Iris pigment epithelial cell (primary cell): ENCODE measurements at places on chromosomes 2 and 18.

DNA sequence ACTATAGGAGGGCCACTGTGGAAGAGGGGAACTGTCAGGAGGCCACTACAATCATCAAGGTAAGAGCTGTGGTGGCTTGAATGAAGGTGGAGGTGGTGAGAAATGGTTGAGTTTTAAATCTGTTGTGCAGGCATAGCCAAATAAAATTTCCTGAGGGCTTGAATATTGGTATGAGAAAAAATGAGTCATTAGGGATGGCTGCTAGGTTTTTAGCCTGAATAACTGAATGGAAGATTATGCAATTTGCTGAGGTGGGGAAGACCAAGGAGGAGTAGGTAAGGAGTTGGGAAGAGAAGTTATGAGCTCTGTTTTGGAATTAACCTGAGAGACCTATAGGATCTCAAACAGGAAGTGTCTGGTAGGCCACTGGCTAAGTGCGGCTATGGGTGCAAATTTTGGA is 84.0 kb downstream of the KLHL14 start:
- DNase-seq, result peak; percentile 12

GRCh38 chr18:28854964-28855363 is 678.0 kb upstream of the CDH2 start:
- DNase-seq, result peak; percentile 75

- no peak for DNase-seq
Measured at GRCh38 chr2:98825404-98825803, 94.5 kb upstream of the MGAT4A start.

- no peak for DNase-seq
Measured at GRCh38 chr2:579351-579886, 97.8 kb downstream of the TMEM18 start.

DNA sequence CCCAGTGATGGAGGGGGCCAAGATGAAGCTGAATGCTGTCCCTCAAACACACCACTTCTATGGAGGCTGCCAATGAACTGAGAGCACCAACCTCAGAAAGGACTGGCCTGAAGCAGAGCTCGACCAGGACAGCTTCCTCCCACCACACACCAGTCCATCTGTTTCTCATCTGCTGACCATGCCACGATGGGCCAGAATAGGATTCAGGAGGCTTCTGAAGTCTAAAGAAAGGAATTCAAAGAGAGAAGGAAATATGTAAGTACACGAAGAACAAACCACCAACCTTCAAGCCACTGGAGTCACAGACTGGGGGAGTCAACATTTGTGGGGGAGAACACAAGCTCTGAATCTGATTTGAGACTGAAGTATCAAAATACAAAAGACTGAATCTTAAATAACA is 157.6 kb upstream of the CCDC68 start:
- DNase-seq, result no peak

DNA sequence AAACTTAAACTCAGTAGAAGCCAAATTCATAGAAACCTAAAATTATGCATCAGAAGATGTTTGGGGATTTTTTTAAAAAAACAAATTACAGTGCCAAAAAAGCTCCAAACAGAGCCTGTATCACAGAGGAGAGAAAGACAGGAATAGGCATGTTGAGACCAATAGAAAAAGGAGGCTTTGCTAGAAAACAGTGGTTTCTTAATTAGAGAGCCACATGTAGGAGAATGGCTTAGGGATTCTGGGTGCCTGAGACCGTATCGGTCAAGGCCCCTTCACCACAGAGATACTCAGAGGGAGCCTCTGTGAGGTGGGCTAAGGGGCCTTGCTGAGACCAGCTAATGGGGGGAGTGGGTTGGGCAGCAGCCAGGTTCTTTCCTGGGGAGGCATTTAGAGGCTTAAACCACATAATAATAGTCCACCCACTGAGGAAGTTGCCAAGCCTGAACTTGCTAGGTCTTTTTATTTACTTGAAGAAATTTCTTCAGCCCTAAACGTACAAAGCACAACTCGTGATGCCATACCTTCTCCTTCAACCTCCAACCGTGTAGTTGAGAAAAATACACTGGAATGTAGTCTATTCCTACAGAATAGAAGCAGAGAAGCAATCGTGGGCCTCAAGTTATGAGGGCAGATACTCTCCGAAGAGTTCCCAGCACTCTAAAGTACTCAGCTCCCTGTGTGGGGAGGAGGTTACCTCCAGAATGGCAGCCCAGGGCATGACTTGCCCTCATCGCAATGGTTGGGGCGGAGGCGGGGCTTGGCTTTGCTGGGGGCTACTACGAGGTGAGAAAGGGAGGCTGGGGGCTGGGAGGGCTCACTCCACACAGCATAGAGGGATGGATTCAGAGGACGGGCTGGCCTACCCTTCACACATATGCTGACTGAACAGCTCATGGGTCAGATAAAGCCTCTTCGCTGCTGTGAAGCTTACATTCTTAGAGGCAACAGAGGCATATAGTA is 237.9 kb downstream of the TPGS2 start:
- DNase-seq, result no peak

DNA sequence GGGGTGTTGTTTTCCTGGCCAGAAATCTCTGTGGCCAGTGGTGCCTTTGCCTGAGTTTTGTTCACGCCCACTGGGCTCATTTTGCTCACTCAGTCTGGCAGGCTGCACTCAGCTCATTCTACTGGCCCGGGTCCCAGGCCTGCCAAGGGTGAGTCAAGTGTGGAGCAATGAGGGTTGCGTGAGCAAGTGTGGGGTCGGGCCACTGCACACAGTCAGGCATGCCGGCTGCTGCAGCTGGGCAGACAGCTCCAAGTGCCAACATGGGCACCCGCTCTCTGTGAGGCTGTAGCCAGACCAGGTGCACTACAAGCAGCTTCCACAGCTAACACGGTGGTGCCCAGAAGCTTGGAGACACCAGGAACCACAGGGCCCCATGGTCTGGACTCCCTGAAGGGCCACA is 801.1 kb upstream of the RAB6C start:
- no peak for DNase-seq

GRCh38 chr2:108226564-108226963 is 13.2 kb upstream of the SULT1C3 start:
- DNase-seq, result no peak

DNA sequence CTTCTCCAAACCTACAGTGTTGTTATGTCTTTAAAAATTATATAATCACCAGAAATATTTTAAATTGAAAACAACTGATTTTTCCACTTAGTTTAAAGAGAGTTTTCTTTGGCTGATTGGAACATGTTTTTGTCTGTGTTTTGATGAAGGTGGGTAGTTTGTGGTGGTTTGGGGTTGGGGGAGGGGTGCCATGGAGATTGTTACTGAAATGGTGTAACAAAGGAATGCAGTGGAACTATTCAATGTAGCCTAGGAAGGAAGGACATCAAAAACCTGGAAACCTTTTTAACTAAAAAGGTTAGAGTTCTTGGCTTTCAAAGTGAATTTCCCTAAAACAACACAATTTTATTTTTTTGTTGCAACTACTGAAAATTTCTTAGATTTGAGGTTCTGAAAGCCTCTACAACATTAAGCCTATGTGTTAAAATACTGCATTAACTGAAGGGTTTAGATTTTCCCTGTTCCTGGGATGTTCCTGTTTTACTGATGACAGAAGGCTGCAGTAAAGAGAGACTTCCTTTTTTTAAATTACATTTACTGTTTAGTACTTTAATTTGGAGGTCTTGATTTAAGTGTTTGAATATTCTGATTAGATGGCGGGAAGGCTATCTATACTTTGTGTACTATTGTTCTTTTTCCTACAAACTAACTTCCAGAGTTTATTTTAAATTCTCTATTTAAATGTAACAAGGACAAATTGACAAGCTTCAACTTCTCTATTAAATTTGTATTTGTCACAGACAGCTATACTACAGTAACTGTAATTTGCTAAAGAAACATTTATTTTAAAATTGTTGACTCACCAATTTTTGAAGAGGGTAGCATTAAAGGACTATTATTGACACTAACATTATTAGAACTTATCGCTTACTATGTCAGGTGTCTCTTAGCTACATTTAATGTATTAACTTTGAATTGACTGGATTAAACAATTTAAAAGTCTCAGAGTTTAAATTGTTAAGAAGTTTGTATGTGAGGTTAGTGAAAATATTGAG is 87.7 kb downstream of the LIMS1 start:
- DNase-seq, result no peak

GRCh38 chr2:50607721-50608120 is 424.2 kb downstream of the NRXN1 start:
- no peak for DNase-seq

- DNase-seq, result peak; percentile 3
Measured at GRCh38 chr2:30611583-30611982, 164.5 kb downstream of the LCLAT1 start.

- no peak for DNase-seq
Measured at GRCh38 chr2:96870626-96871255, 861 bp upstream of the SEMA4C start.

DNA sequence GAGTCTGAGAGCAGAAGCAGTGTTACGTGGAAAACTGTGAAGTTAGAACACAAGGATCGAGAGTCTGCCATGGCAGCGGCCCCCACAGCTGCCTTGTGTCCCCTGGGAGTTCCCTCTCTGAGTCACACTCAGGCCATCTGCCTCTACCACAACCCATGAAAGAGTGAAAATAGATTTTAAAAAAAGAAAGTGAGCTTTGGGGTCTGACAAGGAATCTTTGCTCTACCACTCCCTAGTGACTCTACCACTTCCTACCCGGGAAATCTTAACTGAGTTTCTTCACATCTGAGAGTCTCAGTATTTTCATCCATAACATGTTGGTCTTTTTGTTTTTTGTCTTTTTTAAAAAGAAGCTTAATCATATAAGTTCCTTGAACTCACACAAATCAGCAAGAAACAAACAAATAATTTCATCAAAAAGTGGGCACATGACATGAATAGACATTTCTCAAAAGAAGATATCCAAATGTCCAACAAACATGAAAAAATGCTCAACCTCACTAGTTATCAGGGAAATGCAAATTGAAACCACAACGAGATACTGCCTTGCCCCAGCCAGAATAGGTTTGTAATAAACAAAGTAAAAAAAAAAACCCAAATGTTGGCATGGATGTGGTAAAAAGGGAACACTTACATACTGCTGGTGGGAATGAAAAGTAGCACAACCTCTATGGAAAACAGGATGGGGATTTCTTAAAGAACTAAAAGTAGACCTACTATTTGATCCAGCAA is 2.4 kb upstream of the MSGN1 start:
- DNase-seq, result no peak

DNA sequence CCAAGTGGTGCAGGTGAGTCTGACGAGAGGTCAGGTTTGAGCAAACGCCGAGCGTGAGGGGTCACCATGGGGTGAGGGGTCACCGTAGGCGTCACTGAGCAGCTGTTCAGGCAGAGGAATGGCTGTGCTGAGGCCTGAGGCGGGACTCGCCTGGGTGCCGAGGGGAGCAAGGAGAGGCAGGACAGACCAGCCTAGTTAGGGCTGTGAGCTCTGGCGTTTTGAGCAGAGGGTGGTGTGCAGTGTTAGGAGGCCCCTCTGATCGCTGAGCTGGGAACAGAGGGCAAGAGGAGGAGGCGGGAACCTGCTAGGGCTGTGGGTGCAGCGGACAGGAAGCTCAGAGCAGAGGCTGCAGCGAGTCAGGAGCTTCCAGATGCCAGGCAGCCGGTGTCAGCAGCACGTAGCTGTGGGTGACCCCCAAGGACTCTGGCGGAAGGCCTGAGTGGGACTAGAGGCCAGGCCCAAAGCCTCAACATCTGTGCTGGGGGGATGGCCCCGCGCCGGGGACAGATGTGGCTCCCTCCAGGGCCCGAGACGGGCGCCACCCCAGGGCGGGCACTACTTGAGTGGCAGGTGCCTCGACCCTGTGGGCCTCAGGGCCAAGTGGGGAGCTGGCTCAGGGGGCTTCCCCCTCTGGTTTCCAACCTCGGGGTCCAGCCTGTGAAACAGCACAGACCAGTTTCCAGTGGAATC is 55.7 kb downstream of the KCNG2 start:
- no peak for DNase-seq

GRCh38 chr2:241015439-241015838 is 17.0 kb downstream of the SNED1 start:
- DNase-seq, result no peak

DNA sequence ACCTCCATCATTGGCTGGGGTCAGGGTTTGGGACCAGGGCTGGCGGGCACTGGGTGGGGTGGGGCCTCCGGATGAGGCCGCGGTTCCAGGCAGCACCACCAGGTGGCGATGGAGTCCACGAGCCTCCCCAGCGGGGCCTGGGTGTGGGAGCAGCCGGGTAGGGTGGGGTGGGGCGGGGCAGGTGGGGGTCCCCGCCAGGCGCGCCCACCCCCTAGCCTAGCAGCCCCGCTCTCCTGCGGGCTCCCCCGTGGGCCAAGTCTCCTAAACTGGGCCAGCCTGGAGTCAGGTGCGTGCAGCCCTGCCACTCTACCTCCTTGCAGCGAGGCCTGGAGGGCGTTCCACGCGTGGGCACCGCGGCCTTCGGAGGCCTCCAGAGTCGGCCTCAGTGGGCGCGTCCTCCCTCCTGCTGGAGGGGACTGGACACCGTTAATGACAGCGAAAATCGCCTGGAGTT is 187.5 kb downstream of the TWIST2 start:
- no peak for DNase-seq

- no peak for DNase-seq
Measured at GRCh38 chr2:167508709-167509108, 620.4 kb downstream of the XIRP2 start.

- no peak for DNase-seq
Measured at GRCh38 chr2:10238396-10238795, 64.3 kb upstream of the HPCAL1 start.

DNA sequence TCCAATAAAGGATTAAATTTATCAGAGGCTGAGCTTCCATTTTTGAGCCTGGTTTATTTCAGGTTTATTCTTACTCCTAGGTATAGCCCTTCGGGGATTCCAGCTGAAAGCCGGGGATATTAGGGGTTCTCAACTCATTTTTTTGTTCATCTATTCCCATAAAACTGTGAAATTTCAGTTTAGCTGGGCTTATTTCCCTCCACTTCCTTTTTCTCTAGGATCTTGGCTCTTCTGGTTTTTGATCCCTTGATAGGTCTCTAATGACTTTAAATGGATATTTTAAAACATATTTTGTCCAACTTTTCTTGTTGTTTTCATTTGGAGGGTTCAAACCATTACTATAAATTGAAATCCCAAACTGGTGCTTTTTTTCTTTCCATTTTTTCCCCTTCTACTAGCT is 23.6 kb upstream of the ZNF512 start:
- no peak for DNase-seq

GRCh38 chr2:133045787-133046186 is 375.8 kb upstream of the LYPD1 start:
- DNase-seq, result no peak

DNA sequence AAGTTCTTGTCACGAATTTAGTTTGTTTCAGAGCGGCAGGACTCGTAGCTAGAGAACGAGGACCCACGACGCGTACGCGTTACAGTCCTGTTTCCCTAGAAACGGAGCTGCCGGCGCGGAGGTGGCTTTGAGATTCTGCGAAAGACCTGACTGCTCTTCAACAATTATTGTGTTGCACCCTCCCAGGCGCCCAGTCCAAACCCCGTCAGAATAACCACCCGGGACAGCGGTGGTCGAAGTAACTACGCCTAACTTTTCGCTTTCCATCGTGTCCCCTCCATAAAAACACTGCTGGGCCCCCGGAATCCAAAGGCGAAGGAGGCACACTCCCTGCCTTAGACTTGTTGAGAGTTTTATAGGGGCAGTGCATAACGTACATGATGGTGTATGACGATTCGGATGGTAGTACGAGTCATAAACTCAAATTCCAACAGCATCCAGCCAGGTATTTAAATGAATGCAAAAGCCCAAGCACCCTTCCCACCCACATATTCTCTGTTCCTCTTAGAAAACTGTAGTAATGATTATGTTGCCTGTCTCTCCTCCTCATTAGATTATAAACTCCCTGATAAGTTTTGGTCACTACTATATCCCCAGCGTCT is 651 bp upstream of the STAM2 start:
- DNase-seq, result peak; percentile 33
